ENCODE measurements at places on chromosomes 5 and 9. TPM values are rescaled to one million over a fixed set of nuclear protein-coding genes. Genes with fewer than 3 reads are reported as not detected.

- H3K36me3 ChIP-seq = no peaks in the 10 kb centered on the region
- DNase-seq = no peak
- no peaks in the 10 kb centered on the region for H3K27me3 ChIP-seq
- H3K4me1 ChIP-seq = peaks cover 12% of the 10 kb centered on the region
Observed at GRCh38 chr5:54671111-54671531, 153.6 kb downstream of the SNX18 start.

DNA sequence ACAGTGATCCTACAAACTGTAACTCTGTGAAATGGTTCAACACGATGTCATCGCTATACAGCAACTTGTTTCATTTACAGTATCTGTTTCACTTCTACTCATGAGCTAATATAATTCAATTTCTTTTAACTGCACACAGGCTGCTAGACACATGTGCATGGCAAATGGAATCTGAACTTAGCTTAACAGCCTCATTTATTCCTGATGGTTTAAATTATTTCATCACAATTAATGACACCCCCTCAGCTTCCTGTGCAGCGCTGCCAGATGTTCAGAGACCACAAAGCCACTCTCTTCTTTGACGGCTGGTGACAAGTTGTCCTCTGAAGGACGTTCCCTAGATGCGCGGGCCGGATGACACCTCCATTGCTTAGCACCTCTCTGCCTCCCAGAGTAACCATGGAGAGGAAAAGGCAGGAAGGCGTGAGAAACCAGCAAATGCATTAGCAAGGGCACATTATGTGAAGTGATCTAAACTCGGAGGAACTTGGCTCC lies 191.1 kb downstream of the BNC2 start:
- no peak overlapping the region for H3K27ac ChIP-seq
- no peaks in the 10 kb centered on the region for H3K27me3 ChIP-seq
- peaks cover 10% of the 10 kb centered on the region for H3K4me1 ChIP-seq
- peak; percentile 67 for DNase-seq
- H3K4me3 ChIP-seq = no peak overlapping the region

Gene PCDHGB3
- 0.10 TPM for total RNA-seq

Gene CDX1
- 0.50 TPM for total RNA-seq

Gene SMIM3
- total RNA-seq = 19.8 TPM

Gene HRH2
- 1.9 TPM for total RNA-seq
